ENCODE measurements at places on chromosomes 7 and 10.

- peaks cover 51% of the 10 kb centered on the region for H3K4me1 ChIP-seq
- peak; percentile 92 for DNase-seq
- H3K27me3 ChIP-seq: no peaks in the 10 kb centered on the region
These were observed 178.6 kb upstream of the INHBA start for GRCh38 chr7:41881331-41882130.

DNA sequence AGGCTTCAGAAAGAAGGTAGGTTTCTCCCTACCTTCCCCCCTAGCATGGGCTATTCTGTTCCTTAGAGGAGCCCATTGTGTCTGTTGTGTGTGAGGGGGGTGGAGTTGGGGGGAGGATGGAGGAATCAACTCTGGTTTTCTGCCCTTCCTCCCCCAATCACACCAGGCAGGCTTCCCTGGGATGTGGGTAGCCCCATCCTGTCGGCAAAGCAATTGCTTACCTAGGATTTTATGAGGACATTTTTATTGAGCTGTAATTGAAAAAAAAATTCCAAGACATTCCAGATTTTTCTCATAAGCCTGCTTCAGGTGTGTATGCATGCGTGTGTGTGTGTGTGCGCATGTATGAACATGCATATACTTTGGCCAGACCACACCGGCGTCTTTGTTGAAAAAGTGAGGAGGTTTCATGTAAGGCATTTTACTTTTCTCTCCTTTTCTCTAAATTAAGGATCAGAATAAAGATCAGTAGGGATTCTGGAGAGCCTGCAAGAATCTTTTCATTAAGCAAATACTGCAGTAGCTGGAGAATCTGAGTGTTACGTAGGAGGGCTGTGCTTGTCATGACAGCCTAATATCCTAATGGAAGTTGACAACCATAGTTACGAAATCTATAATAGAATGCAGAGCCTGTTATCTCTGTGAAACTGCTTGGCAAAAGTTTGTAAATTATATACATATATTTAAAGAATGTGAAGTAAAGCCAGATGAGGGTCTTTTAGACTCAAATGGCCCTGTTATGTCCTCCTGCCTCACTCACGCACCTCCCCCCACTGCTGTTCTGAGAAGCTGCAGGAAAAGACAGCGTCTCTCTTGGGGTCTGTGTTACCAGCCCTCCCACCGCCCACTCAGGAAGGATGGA is 27.3 kb upstream of the SAMD8 start:
- no peaks in the 10 kb centered on the region for H3K36me3 ChIP-seq
- no peak overlapping the region for H3K4me3 ChIP-seq
- no peak overlapping the region for H3K27ac ChIP-seq
- no peaks in the 10 kb centered on the region for H3K4me1 ChIP-seq

DNA sequence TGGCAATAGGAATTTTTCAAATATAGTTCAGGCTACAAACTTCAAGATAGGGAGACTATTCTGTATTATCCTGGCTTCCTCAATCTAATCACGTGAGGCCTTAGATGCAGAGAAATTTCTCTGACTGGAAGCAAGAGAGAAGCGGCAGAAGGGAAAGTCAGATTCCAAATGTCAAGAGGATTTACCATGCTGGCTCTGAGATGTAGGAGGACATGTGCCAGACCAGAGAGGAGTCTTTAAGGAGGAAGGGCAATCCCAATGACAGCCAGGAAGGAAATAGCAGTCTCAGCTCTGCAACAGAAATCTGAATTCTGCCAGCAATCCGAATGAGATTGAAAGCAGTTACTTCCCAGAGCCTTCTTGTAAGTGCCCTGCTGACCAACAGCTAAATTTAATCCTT is 57.4 kb downstream of the NUTM2E start:
- H3K4me1 ChIP-seq: no peaks in the 10 kb centered on the region
- H3K27me3 ChIP-seq: peaks cover 22% of the 10 kb centered on the region
- no peak overlapping the region for H3K27ac ChIP-seq
- DNase-seq: no peak

- DNase-seq: no peak
- H3K36me3 ChIP-seq: no peaks in the 10 kb centered on the region
- no peaks in the 10 kb centered on the region for H3K4me1 ChIP-seq
- no peak overlapping the region for H3K27ac ChIP-seq
- H3K27me3 ChIP-seq: no peaks in the 10 kb centered on the region
These were observed 134.8 kb upstream of the ADAM12 start for GRCh38 chr10:126523071-126523470.

- DNase-seq: no peak
- no peaks in the 10 kb centered on the region for H3K27me3 ChIP-seq
- H3K4me3 ChIP-seq: no peak overlapping the region
- H3K27ac ChIP-seq: no peak overlapping the region
- no peaks in the 10 kb centered on the region for H3K36me3 ChIP-seq
These were observed 865.4 kb upstream of the MBL2 start for GRCh38 chr10:53638006-53638405.

GRCh38 chr7:30755384-30756154 is 3.6 kb downstream of the INMT start:
- DNase-seq: no peak
- H3K27ac ChIP-seq: no peak overlapping the region
- H3K4me3 ChIP-seq: no peak overlapping the region
- H3K36me3 ChIP-seq: no peaks in the 10 kb centered on the region

All from activated CD8-positive, alpha-beta T cell treated with anti-CD3 and anti-CD28 coated beads for 36 hours (primary cell).